HS-27A (cell line): ENCODE measurements at places on chromosomes 2 and 18.
A peak's percentile ranks its signal among the peaks of the same experiment; 100 is the strongest.

DNA sequence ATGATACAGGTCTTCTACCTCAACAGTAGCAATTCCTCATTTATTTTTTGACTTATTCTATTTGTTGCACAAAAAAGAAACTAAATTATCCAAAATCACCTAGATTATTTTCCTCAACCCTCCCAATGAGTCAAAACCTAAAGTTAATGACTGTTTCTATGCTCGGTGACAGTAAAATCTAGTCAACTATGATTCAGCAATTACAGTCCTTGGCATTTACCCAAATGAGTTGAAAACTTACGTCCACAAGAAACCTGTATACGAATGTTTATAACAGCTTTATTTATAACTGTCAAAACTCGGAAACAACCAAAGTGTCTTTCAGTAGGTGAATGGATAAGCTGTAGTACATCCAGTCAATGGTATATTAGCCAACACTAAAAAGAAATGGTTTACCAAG, 439.3 kb downstream of the CBLN2 start:
- DNase-seq, result no peak

- no peak for DNase-seq
Measured at GRCh38 chr2:239855863-239856587, 169.1 kb downstream of the NDUFA10 start.

- no peak for DNase-seq
Measured at GRCh38 chr18:63878343-63878742, 9.2 kb upstream of the SERPINB2 start.

GRCh38 chr2:20065885-20066602, 14.6 kb upstream of the LAPTM4A start:
- DNase-seq, result peak; percentile 95

DNA sequence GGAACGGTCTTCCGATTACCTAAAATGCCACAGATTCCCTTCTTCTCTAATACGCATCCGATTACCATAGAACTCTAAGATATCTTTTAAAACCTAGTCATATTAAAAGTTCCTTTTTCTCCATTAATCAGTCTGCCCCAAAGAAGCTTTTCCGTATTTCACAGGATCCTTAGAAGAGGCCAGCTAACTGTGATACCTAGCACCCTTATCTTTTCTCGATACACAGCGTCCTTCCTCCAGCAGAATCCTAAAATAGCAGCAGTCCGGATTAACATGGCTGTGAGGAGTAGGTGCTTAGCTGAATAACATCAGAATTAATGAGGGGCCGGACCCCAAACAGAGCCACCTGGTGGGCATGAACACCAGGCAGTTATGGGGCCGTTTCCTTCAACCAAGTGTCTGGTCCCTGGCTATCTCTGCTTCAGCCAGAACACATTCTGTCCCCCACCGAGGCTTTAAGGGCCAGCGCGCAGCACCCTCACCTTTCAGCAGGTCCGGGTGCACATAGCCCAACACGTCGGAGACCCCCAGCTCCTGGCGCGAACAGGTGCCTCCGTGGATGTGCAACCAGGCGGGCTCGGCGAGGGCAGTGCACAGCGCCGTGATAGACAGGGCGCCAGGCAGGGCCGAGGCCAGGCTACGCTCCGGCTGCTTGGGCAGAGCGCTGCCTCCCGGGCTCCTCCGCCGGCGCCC, 995 bp downstream of the TMEM127 start:
- no peak for DNase-seq

DNA sequence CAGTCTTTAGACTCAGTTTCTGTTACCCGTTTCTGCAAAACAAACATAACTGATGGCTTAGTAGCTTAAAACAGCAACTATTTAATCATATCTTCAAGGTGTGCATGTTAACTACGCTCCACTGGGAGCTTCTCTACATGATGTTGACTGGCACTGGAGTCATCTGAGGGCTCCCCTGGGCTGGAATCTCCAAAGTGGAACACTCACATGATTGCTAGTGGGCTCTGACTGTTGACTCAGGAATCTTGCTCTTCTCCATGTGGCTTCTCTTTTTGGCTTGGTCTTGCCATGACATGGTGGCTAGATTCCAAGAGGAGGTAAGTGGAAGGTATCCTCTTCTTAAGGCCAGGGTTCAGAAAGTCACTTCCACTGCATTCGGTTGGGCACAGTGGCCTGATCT, 160.8 kb downstream of the PMAIP1 start:
- DNase-seq, result no peak

DNA sequence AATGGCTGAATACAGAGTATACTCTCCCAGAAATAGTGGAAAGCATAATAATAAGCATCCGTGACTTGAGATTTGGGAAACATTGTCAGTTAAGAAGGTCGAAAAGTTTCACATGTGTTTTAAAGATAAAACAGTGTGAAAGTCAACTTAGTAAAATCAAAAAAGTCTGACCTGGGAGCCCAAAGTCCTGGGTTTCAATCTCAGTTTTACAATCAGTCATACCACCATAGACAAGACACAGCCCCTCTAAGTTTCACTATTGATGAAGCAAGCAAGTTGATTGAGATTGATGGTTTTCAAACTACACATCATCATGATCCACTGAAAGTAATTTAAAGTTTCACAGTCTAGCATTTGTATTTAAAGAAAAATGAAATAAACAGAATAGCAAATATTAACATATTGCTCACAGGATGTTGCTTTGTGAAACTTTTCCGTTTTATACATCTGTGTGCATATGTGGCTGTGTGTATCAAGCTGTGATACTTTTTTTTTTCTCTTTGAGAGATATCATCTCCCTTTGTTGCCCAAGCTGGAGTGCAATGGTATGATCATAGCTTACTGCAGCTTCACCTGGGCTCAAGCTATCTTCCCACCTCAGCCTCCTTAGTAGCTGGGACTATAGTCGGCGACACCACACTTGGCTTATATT, 71.1 kb downstream of the PIK3C3 start:
- DNase-seq, result no peak

GRCh38 chr18:62324917-62325805, at the start of gene TNFRSF11A:
TNFRSF11A (plus strand) TSS chr18:62325310; CDS start chr18:62325353, 43 bp downstream.
- no peak for DNase-seq

DNA sequence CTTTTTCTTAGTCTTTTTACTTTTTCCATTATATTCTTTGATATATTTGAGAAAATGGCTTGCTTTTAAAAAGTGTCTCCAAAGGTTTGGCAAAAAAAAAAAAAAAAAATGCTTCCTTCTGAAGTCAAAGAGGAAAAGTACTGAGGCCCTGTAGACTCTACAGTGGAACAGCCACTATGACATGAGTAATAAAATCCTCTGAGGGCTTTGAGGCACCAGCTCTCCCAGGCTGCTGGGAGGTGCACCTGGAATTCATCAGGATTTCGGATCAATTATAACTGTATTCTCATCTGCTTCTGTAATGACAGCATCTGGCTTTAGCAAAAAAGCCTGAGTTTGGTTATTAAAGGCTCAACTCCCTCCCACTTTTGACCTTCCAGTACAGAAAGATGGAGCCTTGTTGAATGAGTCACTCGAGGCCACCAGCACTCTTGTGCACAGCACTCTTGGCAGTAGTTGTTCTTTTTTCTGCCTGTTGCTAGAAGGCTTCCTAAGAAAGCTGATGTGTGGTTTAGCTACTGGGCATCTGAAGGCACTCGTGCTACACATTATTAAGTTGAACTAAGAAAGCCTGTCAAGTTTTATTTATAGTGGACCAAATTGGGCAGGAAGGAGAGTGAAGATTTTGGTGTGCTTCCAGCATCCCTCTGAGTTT, 131.3 kb downstream of the PRPF40A start:
- peak; percentile 76 for DNase-seq

GRCh38 chr2:202530038-202530437, 104.7 kb upstream of the FAM117B start:
- no peak for DNase-seq

GRCh38 chr2:241225545-241225944, 37.1 kb downstream of the ANO7 start:
- DNase-seq, result no peak
